GM23248 (cell line): ENCODE measurements at places on chromosomes 16 and 17. TPM values are rescaled to one million over a fixed set of nuclear protein-coding genes. Genes with fewer than 3 reads are reported as not detected.

The ZC3H7A gene
- 30.7 and 33.6 TPM in 2 replicates for total RNA-seq

The AGRP gene
- not detected in 2 replicates for total RNA-seq

The KRT222 gene
- total RNA-seq = not detected in 2 replicates

The TGFB1I1 gene
- 71.8 and 88.5 TPM in 2 replicates for total RNA-seq

The AARS1 gene
- total RNA-seq = 160 and 179 TPM in 2 replicates

The ATP2C2 gene
- not detected in 2 replicates for total RNA-seq

The CBLN1 gene
- total RNA-seq = not detected in 2 replicates

The PARD6A gene
- 0.97 TPM in 1 of 2 replicates, not detected in the other for total RNA-seq

The TCAP gene
- 0.43 TPM in 1 of 2 replicates, not detected in the other for total RNA-seq

The GALNS gene
- 21.5 and 24.0 TPM in 2 replicates for total RNA-seq

The NUP88 gene
- total RNA-seq = 42.9 and 50.6 TPM in 2 replicates

The SLC46A1 gene
- total RNA-seq = 5.9 and 11.1 TPM in 2 replicates

The CDK3 gene
- total RNA-seq = 0.43 and 1.5 TPM in 2 replicates

The TMEM106A gene
- 10.2 and 15.4 TPM in 2 replicates for total RNA-seq

The OTOP2 gene
- not detected in 2 replicates for total RNA-seq

GRCh38 chr17:65385726-65386125 lies 175.7 kb downstream of the AXIN2 start:
- no peaks in the 10 kb centered on the region for H3K36me3 ChIP-seq
- no peak overlapping the region for H3K27ac ChIP-seq
- DNase-seq = no peak
- H3K4me1 ChIP-seq = peaks cover 14% of the 10 kb centered on the region

DNA sequence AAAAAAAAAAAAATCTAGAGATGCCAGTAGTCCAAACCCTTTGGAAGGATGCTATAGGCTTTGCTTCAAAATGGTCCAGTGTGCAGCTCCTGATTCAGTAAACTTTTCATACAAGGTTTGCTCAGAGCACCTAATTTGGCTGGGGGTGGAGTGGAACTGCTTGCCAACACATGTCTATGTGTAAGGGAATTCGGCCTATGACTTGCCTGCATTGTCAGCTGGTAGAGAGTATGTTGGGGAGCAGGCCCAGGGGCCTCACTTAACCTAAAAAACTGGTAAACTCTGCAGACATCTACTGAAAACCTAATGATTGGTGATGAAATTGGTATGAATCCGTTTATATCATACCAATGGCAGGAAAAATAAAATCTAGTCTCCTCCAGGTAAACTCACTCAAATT lies 1.5 kb upstream of the MFSD6L start:
- H3K36me3 ChIP-seq = no peaks in the 10 kb centered on the region
- no peak overlapping the region for H3K4me3 ChIP-seq
- DNase-seq = peak; percentile 12
- H3K27me3 ChIP-seq = peaks cover 11% of the 10 kb centered on the region; the same call in 1 of the 2 replicates

DNA sequence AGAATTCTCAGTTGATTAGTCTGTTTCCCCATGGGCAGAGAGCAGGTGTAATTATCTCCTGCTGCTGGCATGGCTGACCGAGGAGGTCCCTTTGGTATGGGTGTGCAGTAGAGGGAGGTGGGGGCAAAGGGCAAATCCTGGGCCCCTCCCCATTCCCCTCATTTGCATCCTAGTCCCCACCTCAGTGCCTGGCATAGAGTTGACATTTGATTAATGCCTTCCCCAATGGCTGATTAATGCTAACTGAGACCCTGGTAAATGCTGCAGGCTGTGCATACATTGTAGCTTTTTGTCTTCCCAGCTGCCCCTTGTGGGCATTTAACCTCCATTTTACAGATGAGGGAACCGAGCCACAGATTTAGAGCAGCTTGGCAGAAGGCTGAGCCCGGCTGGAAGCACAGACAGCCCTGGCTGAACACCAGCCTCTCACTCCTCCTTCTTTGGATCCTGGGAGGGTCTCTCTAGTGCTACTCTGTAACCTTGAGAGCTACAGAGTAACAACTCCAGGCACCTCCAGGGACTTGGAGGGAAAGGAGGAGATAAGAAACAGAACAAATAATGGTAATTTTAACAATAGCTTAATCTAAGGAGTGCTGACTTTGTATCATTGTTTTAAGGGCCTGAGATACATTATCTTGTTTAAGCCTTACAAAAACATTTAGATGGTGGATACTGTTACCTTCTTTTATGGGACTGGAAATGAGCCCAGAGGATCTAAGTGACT lies 5.1 kb downstream of the PLCG2 start:
- no peak overlapping the region for H3K27ac ChIP-seq
- no peaks in the 10 kb centered on the region for H3K4me1 ChIP-seq
- peaks cover 33% of the 10 kb centered on the region for H3K27me3 ChIP-seq
- no peak overlapping the region for H3K4me3 ChIP-seq
- H3K36me3 ChIP-seq = no peaks in the 10 kb centered on the region
- DNase-seq = no peak

GRCh38 chr17:33905338-33905800 lies 349.7 kb upstream of the CCL2 start:
- no peaks in the 10 kb centered on the region for H3K36me3 ChIP-seq
- no peak for DNase-seq
- H3K27me3 ChIP-seq = 0 out of 2 replicates have a peak, but pooled peaks cover 4% of the 10 kb centered on the region

- H3K27me3 ChIP-seq = peaks cover 13% of the 10 kb centered on the region
- no peak overlapping the region for H3K27ac ChIP-seq
- no peaks in the 10 kb centered on the region for H3K36me3 ChIP-seq
- no peak overlapping the region for H3K4me3 ChIP-seq
- H3K4me1 ChIP-seq = peaks cover 2% of the 10 kb centered on the region
- peak; percentile 64 for DNase-seq
These were observed 78.5 kb downstream of the KLHDC4 start for GRCh38 chr16:87687126-87687910.

DNA sequence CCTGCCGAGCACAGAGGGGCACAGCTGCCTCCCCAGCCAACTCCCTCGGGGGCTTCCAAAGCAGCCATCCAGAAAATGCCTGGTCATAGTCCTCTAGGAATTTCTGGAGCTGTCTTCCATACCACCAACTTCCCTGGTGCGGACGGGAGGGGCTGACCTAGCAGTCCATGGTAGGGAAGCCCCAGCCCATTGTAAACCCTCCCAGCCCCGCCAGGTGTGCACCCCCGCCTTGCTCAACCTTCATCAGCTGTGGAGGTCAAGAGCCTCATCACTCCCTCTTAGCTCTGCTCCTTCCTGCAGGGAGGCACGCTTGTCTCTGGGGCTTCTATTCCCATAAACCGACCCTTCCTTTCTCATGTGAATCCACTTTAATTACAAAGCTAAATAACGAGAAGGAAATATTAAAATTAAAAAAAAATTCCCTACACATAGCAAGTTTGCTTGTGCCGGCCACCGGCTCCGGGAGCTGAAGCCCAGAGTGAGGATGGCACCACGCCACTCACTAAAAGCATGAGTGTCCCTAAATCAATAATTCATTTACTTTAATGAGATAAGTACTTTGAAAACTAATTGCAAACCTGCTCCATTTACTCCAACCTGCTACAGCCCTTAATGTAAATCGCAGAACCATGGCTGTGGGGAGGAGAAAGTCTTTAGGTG lies 181.4 kb downstream of the ENGASE start:
- H3K4me3 ChIP-seq = no peak overlapping the region
- H3K27me3 ChIP-seq = peaks cover 37% of the 10 kb centered on the region
- no peak for DNase-seq
- H3K36me3 ChIP-seq = no peaks in the 10 kb centered on the region
- H3K27ac ChIP-seq = no peak overlapping the region

GRCh38 chr16:75579281-75579834 lies 13.2 kb downstream of the GABARAPL2 start:
- peaks cover 26% of the 10 kb centered on the region for H3K36me3 ChIP-seq
- no peaks in the 10 kb centered on the region for H3K4me1 ChIP-seq
- no peak overlapping the region for H3K27ac ChIP-seq
- H3K27me3 ChIP-seq = no peaks in the 10 kb centered on the region
- no peak overlapping the region for H3K4me3 ChIP-seq
- no peak for DNase-seq

- H3K27me3 ChIP-seq = no peaks in the 10 kb centered on the region
- no peaks in the 10 kb centered on the region for H3K4me1 ChIP-seq
- peaks cover 56% of the 10 kb centered on the region for H3K36me3 ChIP-seq
- H3K4me3 ChIP-seq = no peak overlapping the region
These were observed 34.5 kb downstream of the RNF213 start for GRCh38 chr17:80295146-80295545.

- no peaks in the 10 kb centered on the region for H3K27me3 ChIP-seq
- no peak overlapping the region for H3K27ac ChIP-seq
- no peaks in the 10 kb centered on the region for H3K36me3 ChIP-seq
- H3K4me3 ChIP-seq = no peak overlapping the region
- peak; percentile 47 for DNase-seq
- no peaks in the 10 kb centered on the region for H3K4me1 ChIP-seq
These were observed 57.9 kb upstream of the MAF start for GRCh38 chr16:79658301-79659033.

- H3K4me3 ChIP-seq = no peak overlapping the region
- no peaks in the 10 kb centered on the region for H3K36me3 ChIP-seq
- no peaks in the 10 kb centered on the region for H3K4me1 ChIP-seq
These were observed 10.1 kb downstream of the GAS2L2 start for GRCh38 chr17:35742896-35743477.

DNA sequence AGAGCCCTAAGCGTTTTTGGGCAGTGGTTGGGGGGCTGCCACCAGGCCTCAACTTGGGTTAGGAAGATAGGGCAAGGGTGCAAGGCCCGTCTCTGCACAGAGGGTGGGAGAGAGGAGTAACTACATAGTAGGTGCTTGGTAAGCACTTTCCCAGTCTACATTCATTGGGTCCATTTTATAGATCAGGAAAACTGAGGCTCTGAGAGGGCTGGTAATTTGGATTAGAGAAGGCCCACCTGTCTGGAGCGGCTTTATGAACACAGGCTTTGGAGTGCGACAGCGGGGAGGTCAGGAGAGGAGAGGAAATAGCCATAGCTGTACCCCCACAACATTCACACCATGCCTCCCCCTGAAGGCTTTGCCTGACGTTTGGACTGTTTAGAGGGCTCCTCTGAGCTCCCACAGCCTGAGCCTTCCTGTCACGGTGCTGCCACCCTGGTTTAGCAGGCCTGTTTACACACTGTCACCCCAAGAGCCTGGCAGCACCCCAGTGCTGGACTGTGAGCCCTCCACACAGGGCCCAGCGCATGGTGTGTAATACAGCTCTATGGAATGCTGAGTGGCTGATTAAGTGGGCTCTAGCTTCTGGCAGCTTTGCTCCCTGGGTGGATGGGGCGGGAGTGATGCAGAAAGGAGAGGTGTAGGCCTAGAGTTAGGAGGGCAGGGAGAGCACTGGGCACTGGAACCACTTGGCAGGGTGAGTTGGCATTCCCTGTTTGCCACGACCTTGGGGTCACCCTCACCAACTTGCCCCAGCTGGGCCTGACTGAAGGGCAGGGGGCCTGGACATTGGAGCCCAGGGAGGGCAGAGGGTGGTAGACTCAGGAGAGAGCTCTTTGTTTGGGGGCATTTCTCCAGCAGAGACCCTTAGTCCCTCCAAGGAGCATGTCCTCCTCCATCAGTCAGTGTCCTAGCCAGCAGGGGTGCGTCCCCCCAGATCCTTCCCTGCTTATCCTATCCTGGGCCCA lies 73.7 kb downstream of the RAI1 start:
- no peaks in the 10 kb centered on the region for H3K27me3 ChIP-seq
- no peak overlapping the region for H3K4me3 ChIP-seq
- no peak for DNase-seq

DNA sequence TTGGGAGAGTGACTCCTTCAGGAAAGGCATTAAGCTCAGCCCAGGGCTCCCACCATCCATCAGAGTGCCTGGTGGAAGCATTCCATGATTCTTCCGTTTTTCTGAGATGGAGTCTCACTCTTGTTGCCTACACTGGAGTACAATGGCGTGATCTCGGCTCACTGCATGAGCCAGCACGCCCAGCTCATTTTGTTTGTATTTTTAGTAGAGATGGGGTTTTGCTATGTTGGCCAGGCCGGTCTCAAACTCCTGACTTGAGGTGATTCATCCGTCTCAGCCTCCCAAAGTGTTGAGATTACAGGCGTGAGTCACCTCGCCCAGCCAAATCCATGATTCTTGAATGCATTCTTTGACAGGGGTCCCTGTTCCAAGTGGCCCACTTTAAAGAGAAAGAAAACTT lies 23.1 kb downstream of the MIS12 start:
- DNase-seq = peak; percentile 46
- H3K4me3 ChIP-seq = no peak overlapping the region
- 0 out of 2 replicates have a peak overlapping the region, but pooled peaks have one; percentile 18 for H3K27ac ChIP-seq
- no peaks in the 10 kb centered on the region for H3K36me3 ChIP-seq
- no peaks in the 10 kb centered on the region; the same call in 1 of the 2 replicates for H3K4me1 ChIP-seq

GRCh38 chr17:37417852-37418251 lies 11.2 kb downstream of the TADA2A start:
- peak; percentile 53 for DNase-seq
- H3K4me1 ChIP-seq = no peaks in the 10 kb centered on the region
- no peak overlapping the region for H3K27ac ChIP-seq
- H3K4me3 ChIP-seq = no peak overlapping the region
- peaks cover 28% of the 10 kb centered on the region for H3K36me3 ChIP-seq
- H3K27me3 ChIP-seq = no peaks in the 10 kb centered on the region

DNA sequence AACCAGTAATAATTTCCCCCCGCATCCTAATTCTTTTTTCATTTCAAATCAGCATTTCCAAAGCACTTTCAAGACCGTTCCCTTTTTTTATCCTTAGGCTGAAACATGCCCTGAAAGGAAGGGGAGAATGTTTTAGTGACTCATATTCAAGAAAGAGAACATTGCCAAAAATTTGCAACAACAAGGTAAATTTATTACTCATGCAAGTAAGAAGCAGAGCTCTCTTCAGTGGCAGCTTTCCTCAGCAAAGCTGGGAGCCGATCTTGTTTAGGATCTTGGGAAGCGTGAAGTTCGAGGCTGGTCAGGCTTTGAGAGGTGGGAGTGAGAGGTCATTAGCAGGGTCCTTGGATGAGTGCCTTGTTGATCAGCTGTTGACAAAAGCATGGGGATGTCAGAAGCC lies 129.5 kb downstream of the PRKCA start:
- no peaks in the 10 kb centered on the region for H3K36me3 ChIP-seq
- H3K4me3 ChIP-seq = peak overlapping the region; percentile 43
- peak; percentile 92 for DNase-seq
- no peaks in the 10 kb centered on the region for H3K27me3 ChIP-seq
- H3K27ac ChIP-seq = peak overlapping the region; percentile 65
- peaks cover 24% of the 10 kb centered on the region for H3K4me1 ChIP-seq

- DNase-seq = no peak
- H3K4me1 ChIP-seq = peaks cover 7% of the 10 kb centered on the region
- H3K27ac ChIP-seq = no peak overlapping the region
- H3K27me3 ChIP-seq = no peaks in the 10 kb centered on the region
- no peak overlapping the region for H3K4me3 ChIP-seq
These were observed 4.4 kb downstream of the RNF166 start for GRCh38 chr16:88701581-88702370.

DNA sequence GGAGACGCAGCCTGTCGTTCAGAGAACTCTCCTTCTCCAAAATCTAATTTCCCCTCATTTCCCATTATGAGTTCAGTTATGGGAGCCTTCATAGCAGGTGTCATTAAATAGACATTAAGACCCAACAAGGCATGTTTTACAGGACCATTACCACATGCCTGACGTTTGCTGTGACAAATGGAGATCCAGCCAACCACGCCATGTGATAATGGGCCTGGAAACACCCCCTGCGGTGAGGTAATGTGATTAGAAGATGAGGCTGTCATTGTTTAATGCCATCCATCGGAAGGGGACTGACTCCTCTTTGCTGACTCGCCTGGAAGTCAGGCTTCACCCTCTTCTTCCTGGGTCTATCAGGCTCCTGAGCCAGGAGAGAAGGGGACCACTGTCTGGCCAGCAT lies 76.9 kb downstream of the WSCD1 start:
- no peak for DNase-seq
- H3K36me3 ChIP-seq = no peaks in the 10 kb centered on the region
- no peak overlapping the region for H3K27ac ChIP-seq
- no peak overlapping the region for H3K4me3 ChIP-seq
- H3K27me3 ChIP-seq = no peaks in the 10 kb centered on the region
- H3K4me1 ChIP-seq = no peaks in the 10 kb centered on the region

GRCh38 chr16:52398491-52398960 lies 148.4 kb downstream of the TOX3 start:
- H3K27ac ChIP-seq = no peak overlapping the region
- H3K4me3 ChIP-seq = no peak overlapping the region
- no peaks in the 10 kb centered on the region for H3K27me3 ChIP-seq
